ENCODE measurements at places on chromosomes 16 and 17.

DNA sequence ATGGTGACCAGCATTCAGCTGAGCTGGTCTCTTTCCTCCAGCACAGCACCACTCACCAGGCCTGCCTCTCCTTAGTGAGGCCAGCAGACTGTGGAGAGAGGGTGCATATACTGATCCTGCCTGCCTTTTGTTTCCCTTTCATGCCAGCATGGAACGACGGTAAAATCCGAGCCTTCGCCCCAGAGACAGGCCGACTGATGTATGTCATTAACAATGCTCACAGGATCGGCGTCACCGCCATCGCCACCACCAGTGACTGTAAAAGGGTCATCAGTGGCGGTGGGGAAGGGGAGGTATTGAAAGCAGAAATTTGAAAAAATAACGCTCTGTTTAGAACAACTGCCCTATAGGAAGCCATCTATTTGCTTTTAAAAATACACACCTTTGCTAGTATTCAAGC lies 12.6 kb upstream of the USP43 start:
- DNase-seq = no peak

- no peak for DNase-seq
Observed at GRCh38 chr16:252366-253337, 18.0 kb downstream of the FAM234A start.

GRCh38 chr16:81071805-81072204 lies 5.2 kb downstream of the C16orf46 start:
- no peak for DNase-seq

DNA sequence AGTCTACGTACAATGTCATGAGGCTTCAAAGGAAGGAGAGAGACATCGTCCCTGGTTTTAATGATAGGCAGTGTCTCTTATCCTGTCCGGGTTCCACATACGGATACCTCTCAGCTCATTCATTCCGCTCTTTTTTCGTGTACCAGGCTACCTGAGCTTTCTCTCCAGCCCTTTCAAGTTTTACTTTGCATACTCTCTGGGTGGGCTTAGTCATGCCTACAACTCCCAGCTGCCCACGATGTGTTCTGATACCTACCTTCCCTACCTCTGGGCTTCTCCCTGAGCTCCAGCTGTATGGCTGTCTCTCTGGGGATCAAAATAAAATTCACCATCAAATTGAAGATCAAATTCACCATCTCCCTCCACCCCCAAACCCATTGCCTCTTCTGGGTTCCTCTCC lies 354.0 kb upstream of the EEF2KMT start:
- DNase-seq = no peak

GRCh38 chr16:66207883-66208265 lies 158.6 kb upstream of the CDH5 start:
- DNase-seq = no peak
